Tibial nerve (tissue), 4 donors: ENCODE measurements at places on chromosomes 4 and X. TPM values are rescaled to one million over a fixed set of nuclear protein-coding genes. Genes with fewer than 3 reads are reported as not detected.

SSX2B gene
- total RNA-seq, result not detected

RXFP1 gene
- total RNA-seq, result not detected

MAGIX gene
- 2.3 TPM for total RNA-seq

FOXP3 gene
- total RNA-seq, result 0.42 TPM

ADH4 gene
- total RNA-seq, result 0.59 TPM

PNMA6F gene
- not detected for total RNA-seq

HSD17B11 gene
- total RNA-seq, result 75.1 TPM

PIR gene
- 27.6 TPM for total RNA-seq

PAGE2B gene
- not detected for total RNA-seq

BEX2 gene
- not detected for total RNA-seq

GNRHR gene
- total RNA-seq, result not detected

C4orf50 gene
- total RNA-seq, result 0.21 TPM

MAGEC1 gene
- not detected for total RNA-seq

GRCh38 chr4:54539500-54540029 is 118.2 kb upstream of the KIT start:
- peak overlapping the region; percentile 19 for H3K4me3 ChIP-seq
- H3K27me3 ChIP-seq, result peaks cover 5% of the 10 kb centered on the region
- H3K36me3 ChIP-seq, result no peaks in the 10 kb centered on the region
- peaks cover 10% of the 10 kb centered on the region for H3K4me1 ChIP-seq

DNA sequence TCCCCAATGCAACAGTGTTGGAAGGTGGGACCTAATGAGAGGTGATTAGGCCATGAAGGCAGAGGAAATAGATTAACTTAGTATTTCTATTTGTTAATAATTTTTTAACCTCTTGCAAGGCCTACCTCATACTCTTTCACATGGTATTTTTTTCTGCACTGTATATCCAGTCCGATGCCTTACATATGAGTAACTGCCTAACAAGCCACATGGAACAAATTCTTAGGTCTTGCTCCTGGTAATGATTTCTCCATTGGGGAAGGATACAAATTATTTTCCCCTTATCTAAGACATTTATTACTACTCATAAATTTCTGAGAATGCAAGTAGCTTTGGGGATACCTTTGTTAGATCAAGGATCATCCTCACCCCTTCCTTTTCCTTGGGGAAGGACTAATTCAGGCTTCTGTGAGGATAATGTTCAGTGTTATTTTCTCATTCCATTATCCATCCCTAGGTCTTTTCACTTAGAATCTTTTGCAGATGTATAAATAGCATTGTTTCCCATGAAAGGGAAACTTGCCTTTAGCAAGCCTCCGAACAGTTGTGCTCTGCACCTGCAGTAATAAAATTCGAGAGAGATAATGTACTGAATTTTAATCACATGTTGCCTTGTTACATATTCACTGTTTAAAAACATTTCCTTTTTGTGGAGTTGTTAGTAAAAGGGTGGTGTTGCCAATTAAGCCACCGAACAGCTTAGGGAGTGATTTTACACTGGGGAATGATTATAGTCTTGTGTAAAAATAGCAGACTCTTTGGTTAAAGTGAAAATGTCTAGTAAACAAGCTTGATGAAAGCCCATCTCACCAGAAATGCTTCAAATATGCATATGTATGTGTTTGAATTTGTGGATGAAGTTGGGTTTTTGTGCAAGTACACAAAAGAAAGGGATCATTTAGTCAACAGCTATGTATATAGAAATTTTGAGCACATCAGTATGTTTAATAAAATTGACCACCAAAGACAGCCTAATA is 89.9 kb downstream of the CFAP299 start:
- no peak overlapping the region for H3K27ac ChIP-seq
- no peaks in the 10 kb centered on the region for H3K27me3 ChIP-seq
- H3K36me3 ChIP-seq, result no peaks in the 10 kb centered on the region
- DNase-seq, result no peak

- DNase-seq, result no peak
- H3K4me3 ChIP-seq, result no peak overlapping the region
- no peak overlapping the region for H3K27ac ChIP-seq
- no peaks in the 10 kb centered on the region for H3K27me3 ChIP-seq
- H3K36me3 ChIP-seq, result no peaks in the 10 kb centered on the region
Observed at GRCh38 chrX:7280520-7280919, 132.6 kb upstream of the PUDP start.

- H3K36me3 ChIP-seq, result no peaks in the 10 kb centered on the region
- H3K27me3 ChIP-seq, result no peaks in the 10 kb centered on the region
- no peak overlapping the region for H3K4me3 ChIP-seq
- peaks cover 3% of the 10 kb centered on the region for H3K4me1 ChIP-seq
Observed at GRCh38 chr4:127210893-127211649, 421.7 kb upstream of the INTU start.

- DNase-seq, result no peak
- H3K27me3 ChIP-seq, result no peaks in the 10 kb centered on the region
- H3K4me3 ChIP-seq, result peak overlapping the region; percentile 64
- peaks cover 5% of the 10 kb centered on the region for H3K4me1 ChIP-seq
- H3K27ac ChIP-seq, result peak overlapping the region; percentile 50
- no peaks in the 10 kb centered on the region for H3K36me3 ChIP-seq
Observed at GRCh38 chrX:153469811-153470410, 465 bp downstream of the HAUS7 start.

- H3K4me3 ChIP-seq, result no peak overlapping the region
- no peaks in the 10 kb centered on the region for H3K27me3 ChIP-seq
- DNase-seq, result no peak
- no peaks in the 10 kb centered on the region for H3K4me1 ChIP-seq
Observed at GRCh38 chr4:68074397-68074796, 55.3 kb downstream of the TMPRSS11F start.

DNA sequence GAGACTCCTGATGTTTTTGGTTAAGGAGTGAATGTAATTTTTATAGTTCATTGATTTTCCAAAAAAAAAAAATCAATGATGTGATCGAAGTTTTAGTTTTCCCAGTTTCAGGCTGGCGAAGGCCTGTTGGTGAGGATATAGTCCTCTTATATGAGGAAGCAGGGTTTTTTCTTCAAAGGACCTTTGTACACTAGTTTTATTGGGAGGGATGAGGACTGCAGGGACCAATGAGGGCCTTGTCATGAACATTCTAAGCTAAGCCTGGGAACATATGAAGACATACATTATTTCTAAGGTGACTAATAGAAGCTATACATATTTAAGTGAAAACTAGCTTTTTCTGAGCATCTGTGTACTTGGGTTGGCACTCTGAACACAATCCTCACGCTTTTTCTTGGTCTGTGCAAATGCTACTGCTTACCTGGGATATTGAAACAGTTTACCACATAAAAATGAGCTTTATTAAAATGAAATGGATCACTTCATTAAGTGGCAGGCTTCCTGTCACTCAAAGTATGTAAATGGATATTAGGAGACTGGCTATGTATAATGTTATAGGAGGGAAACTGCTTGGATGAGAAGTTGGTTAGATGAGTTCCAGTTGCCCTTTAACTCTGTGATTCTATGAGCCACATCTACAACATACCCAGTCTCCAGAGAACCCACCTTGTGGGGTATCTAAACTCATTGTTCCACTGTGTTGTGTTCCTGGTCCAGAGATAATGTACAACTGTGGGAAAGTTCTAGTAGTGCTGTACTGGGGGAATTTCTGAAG is 43.5 kb downstream of the SLC4A4 start:
- DNase-seq, result no peak
- no peaks in the 10 kb centered on the region for H3K36me3 ChIP-seq
- no peak overlapping the region for H3K27ac ChIP-seq
- H3K27me3 ChIP-seq, result no peaks in the 10 kb centered on the region

DNA sequence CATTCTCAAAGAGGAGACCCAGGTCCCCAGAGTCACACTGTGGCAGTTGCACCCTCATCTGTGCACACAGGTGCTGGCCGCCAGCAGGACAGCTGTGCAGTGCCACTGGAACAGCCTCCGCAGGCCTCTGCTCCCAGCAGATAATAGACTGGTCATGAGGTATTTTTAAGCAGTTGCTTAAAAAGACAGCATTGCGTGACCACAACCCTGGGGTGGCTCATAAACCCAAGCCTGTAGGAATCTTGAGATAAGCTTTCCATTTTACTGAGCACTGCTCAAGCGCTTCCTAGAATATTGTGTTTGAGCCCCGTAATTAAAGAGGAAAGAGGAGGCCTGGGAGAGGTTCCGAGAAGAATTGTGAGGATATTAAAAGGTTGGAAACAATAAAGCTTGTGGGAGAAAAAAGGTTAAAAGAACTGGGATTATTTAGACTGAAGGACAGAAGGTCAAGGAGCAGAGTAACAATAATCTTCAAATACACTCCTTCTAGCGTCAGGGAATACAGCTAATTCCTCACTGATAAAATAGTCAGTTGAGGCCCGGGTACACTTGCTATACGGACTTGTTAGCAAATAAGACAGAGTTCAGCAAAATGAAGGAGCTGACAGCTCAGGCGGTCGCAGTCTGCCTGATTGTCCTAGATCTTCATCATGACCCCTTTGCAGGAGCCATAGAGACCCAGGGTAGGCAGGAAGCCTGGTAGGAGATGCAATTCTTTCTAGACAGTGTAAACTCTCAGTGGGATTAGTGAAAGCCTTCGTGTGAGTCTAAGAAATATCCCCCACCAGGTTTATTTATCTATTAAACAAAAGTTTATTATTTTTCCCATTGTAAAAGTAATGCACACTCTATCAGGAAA is 86.2 kb upstream of the KIT start:
- H3K27ac ChIP-seq, result no peak overlapping the region
- no peaks in the 10 kb centered on the region for H3K4me1 ChIP-seq
- no peak for DNase-seq
- H3K4me3 ChIP-seq, result no peak overlapping the region

- no peak for DNase-seq
- H3K4me1 ChIP-seq, result no peaks in the 10 kb centered on the region
- H3K4me3 ChIP-seq, result no peak overlapping the region
- no peak overlapping the region for H3K27ac ChIP-seq
- H3K36me3 ChIP-seq, result no peaks in the 10 kb centered on the region
- H3K27me3 ChIP-seq, result no peaks in the 10 kb centered on the region
Observed at GRCh38 chr4:57734104-57734670, 624.0 kb upstream of the IGFBP7 start.

DNA sequence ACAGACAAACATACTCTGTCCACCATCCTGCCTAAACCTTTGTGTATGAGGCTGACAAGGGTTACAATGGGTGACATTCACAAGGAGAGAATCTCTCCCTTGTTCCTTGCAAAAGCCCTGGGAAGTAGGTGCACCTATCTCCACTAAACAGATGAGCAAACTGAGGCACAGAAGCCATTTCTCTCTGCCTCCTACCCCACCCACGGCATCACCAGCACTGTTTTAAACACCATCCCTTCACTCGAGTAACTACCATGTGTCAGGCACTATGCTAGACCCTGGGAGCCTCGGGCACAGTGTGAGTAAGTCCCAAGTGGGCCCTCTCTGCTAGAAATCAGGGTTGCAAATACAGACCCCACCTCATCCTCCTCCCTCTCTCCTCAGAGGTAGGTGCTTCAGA is 899 bp downstream of the LYAR start:
- H3K36me3 ChIP-seq, result peaks cover 33% of the 10 kb centered on the region
- H3K4me3 ChIP-seq, result peak overlapping the region; percentile 98
- DNase-seq, result no peak
- no peaks in the 10 kb centered on the region for H3K27me3 ChIP-seq

GRCh38 chrX:140064993-140065392 is 99.7 kb upstream of the CXorf66 start:
- no peaks in the 10 kb centered on the region for H3K36me3 ChIP-seq
- H3K27me3 ChIP-seq, result no peaks in the 10 kb centered on the region
- no peak overlapping the region for H3K4me3 ChIP-seq
- H3K4me1 ChIP-seq, result no peaks in the 10 kb centered on the region

DNA sequence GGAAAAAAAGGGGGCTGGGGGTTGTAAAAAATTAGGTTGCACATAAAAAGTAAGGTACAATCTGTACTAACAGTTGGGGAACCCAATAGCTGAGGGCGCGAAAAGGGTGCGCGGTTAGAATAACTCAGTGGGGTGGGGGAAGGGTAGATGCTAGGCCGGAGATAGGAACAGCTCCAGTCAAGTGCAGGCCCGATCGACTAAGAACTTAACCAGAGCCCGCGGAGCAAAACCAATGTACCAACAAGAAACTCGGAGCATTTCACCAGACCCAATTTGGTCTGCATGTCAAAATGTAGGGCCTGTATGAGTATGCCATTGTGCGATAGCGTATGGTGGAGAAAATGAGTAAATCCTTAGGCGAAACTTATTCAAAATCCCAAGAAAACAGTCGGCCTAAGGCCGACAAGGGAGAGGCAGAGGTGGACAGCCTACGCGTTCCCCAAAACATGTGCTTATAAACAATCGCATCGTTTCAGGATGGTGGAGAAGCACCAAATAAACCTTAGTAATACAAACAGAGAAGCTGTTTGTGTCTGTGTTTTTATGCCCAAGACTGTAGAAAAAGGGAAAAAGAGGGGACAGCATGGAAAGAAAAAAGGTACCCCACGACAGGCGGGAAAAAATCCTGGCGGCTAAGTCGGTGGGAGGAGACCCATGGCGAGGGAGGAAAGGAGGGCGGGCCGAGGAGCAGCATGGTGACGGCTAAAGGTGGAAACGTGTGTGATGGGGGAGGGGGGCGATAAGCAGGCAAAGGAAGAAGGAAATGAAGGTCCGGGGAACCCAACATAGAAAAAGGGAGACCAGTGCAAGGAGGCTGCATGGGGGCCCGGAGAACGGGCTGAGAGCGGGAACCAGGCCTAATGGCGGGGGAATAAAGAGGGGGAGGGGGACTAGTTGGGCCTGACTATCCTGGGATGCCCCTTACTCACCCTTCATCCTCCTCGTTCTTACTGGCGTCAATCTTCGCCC is 990 bp downstream of the HNRNPD start:
- H3K27me3 ChIP-seq, result no peaks in the 10 kb centered on the region
- peak overlapping the region; percentile 82 for H3K4me3 ChIP-seq
- DNase-seq, result peak; percentile 56
- peak overlapping the region; percentile 96 for H3K27ac ChIP-seq
- H3K36me3 ChIP-seq, result no peaks in the 10 kb centered on the region
- no peaks in the 10 kb centered on the region for H3K4me1 ChIP-seq

DNA sequence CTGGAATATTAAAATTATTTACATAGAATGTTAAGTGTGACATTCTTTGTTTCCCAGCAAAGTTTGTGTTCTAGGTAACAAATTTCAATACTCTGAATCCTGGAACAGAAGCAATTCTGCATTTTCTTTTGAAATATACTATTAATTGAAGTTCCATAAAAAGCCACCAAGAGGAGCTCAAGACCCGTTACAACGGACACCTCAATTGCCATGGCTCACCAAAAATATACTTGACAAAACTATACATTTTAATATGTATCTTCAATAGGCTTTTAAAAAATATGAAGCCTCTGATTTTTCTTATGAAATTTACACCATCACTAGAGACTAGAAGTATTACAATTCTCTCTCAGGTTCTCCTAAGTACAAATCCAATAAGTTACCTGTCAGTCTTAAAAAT is 111.4 kb downstream of the NYX start:
- peaks cover 23% of the 10 kb centered on the region for H3K4me1 ChIP-seq
- no peak for DNase-seq
- H3K36me3 ChIP-seq, result no peaks in the 10 kb centered on the region
- peaks cover 6% of the 10 kb centered on the region for H3K27me3 ChIP-seq

DNA sequence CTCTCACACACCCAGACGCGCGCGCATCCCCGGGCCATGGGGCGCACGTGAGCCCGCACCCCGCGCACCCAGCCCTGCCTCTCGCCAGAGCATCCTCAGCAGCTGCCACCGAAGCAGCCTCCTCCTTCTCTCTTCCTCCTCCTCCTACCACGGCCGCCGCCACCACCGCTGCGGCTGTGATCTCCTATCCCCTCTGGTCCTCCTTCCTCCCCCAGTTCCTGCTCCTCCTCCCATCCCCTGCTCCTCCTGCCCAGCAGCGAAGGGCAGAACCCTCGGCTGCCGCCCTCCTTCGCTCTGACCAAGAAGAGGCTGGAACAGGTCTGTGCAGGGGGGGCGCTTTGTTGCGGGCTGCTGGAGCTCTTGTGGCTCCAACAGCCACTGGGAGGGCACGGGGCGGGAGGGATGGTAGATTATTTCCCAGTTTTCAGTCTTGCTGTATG is 148.7 kb upstream of the CHRDL1 start:
- H3K27ac ChIP-seq, result peak overlapping the region; percentile 79
- no peaks in the 10 kb centered on the region for H3K4me1 ChIP-seq
- peak; percentile 14 for DNase-seq
- no peaks in the 10 kb centered on the region for H3K36me3 ChIP-seq
- no peaks in the 10 kb centered on the region for H3K27me3 ChIP-seq
